ENCODE measurements at places on chromosomes 16 and 17.

DNA sequence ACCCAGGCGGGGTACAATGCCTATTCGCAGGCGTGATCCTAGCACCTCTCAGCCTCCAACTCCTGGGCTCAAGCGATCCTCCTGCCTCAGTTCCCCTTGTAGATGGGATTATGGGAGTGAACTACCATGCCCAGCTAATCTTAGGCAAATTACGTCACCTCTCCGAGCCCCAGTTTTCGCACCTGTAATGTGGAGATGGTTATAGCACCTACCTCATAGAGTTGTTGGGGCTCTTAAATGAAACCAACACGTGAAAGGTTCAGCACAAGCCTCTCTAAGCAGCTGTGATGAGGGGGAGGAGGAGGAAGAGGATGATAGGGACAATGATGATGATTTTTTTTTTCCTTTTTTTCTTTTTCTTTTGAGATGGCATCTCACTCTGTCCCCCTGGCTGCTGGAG, 59.9 kb downstream of the ABR start:
- no peak for DNase-seq

GRCh38 chr17:72362376-72363088, 241.7 kb downstream of the SOX9 start:
- no peak for DNase-seq

GRCh38 chr17:68074279-68074678, 38.7 kb downstream of the KPNA2 start:
- no peak for DNase-seq

DNA sequence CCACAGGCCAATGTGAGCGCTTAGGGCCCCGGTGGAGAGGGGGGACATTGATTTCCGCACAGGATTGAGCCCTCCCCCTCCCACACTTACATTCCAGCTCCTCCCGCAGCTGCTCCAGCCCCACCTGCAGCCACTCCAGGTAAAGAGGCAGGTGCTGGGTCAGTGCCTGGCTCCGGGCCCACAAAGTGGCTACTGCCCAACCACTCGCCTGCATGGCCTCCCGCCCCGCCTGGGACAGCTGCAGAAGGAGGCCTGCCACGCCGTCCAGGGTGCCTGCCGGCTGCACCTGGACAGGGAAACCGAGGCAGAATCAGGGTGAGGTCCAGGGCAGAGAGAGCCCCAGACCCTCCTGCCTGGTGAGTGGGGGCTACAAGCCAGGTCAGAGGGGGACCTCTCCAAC, 46.3 kb downstream of the RMI2 start:
- DNase-seq: no peak

DNA sequence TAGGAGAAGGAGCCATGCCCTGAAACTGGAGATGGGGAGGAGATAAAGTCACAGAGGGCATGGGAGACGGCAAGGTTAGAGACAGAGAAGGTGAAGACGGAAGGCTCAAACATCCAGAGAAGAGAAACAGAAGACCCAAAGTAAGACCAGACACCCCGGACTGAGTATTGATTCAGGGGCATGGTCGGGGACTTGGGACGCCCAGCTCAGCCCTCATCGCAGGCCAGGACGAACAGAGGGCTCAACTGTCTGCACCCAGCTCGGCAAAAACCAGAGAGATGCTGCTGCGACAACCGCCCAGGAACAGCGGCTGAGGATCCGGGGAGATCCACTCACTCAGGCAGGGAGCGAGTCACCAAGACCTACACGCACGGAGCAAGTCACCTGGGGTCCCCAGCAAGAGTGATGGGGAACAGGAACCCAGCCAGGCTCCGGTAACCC, 999 bp downstream of the XYLT1 start:
- DNase-seq: no peak

DNA sequence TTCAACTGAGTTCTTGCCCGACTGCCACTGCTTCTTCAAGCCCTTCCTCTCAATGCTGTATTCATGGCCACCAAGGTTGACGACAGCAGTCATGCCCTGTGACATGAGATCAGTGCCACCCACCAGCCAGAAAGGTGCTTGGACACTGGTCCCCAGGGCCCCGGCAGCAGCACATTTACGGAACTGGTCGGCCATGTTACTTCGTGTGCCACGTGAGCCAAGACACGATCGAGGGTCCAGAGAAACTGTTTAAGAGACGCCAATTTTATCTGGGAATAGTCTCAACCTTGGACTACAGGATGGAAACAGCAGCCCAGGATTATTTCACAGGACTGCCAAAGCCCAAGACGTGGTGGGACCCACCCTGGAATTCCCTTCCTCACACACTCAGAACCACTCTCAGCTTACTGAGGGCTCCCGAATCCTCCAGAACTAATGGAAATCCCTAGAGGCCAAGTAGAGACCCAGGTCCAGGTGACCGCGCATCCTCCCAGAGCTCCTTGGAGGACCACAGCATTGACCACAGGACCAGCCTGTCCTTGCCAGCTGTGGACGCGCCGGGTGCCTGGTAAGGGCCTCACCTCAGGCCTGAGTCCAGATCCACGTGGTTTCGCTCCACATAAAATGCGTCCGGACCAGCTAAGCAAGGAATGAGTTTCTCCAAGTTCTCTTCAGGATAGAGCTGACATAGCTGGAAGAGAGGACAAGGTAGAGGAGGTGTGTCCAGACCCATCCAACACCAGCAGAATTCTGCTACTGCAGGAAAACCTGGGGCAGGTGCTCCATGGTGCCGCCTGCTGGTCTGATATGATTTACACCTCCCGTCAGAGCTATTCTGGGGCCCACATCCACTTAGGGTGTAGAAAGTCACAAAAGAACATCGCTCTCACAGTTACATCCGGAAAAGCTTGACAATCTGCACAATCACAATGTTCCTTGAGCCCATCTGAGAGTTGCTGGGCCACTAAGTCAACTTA, 28.2 kb downstream of the MAP1LC3B start:
- DNase-seq: no peak
